ENCODE measurements at places on chromosomes 5 and 9. TPM values are rescaled to one million over a fixed set of nuclear protein-coding genes. Genes with fewer than 3 reads are reported as not detected.

FAM221B gene
- total RNA-seq: not detected

ANKRD31 gene
- total RNA-seq: 0.17 TPM

CORO2A gene
- total RNA-seq: 8.2 TPM

DNA sequence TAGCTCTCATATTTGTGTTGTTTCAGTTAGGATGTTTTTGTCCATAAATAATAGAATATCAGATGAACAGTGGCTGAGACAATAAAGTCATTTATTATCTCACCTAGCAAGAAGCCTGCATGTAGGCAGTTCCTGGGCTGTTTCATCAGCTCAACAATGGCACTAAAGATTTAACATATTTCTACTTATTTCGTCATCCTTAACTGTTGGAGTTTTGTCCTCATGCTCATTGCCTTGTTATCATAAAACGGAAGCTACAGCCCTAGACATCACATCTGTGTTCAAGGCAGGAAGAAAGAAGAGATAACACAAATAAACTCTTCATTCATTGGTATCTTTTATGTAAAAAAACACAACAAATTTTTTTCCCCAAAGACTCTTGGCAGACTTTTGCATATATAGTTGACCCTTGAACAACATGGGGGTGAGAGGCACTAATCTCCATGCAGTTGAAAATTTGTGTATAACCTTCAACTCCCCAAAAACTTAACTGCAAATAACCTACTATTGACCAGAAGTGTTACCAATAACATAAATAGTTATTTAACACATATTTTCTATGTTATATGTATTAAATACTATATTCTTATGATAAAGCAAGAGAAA lies 277.2 kb upstream of the ADRA1B start:
- DNase-seq: no peak

CACFD1 gene
- 1.3 TPM for total RNA-seq

DNA sequence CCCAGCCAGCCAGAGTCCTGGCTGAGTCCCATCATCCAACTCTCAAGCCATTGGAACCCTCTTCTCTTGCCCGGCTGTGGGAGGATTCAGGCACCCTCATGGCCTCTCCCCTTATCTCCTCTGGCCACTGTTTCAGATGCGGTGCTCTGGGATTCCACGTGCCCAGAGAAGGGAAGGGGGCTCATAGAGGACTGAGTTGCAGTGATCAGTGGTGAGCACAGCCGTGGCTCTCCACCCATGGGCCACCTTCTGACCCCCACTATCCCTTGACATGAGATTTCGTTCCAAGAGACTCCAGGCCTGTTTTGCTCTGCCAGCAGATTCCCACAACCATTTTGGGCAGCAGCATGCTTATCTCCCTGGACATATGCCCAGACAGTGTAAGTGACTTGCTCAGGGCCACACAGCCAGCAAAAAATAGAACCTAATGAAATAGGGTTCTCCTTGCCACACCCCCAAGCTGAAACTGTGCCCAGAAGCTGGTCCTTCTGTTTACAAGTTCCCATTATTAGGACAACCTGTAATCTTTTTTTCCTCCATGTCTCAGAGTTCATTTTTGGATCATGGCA lies 2.7 kb downstream of the GPX3 start:
- no peak for DNase-seq

GRCh38 chr9:93711002-93711401 lies 134.6 kb downstream of the PHF2 start:
- no peak for DNase-seq

DNA sequence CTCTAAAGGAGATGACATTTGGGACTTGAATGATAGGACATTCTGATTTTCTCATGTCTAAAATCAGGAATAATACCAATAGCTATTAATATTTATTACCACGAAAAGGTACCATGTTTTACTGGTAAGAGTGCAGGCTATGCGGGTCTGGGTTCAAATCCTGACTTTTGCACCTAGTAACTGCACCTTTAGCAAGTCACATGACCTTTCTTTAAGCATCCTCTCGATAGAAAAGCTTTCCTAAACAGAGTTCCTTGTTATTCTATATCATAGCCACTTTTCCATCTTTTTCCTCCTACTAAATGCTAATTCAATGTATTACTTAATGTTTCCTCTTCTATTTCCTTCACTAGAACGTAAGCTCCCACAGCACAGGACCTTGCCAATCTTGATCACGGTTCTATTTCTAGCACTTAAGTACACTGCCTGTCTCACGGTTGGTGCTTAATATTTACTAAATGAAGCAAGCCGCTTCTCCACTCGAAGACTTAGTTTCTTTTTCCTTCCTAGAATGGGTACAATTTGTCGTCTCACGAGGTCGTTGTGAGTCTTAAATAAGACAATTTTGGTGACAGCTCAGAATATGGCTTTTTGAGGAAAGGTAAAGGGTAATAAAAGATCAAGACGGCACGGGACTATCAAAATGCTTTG lies 816 bp downstream of the RBM18 start:
- DNase-seq: peak; percentile 22

GRCh38 chr5:80615266-80615914 lies 39.1 kb upstream of the MSH3 start:
- DNase-seq: no peak

DNA sequence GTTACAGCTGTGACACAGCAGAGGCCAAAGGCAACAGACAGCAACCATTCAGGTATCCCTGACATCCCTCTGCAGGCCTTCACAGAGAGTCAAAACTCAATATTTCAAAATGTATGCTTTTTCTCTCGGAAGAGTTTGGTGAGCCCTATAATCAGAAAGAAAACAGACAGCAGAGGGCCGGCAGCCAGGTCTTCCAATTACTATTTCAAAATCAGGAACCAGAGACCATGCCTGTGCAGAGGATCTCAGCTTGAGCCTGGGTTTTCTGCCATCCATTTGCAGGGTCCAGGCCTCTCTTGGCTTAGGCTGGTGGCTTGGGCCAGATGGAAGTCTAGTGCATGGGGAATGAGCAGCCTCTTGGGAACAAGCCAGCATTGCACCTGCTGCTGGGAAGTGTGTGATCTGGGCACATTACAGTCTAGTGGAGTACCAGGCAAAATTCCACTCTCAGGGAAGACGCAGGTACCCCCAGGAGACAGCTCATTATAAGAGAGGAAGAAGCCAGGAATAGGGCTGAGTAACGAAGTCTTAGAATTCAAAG lies 231.3 kb downstream of the ENC1 start:
- DNase-seq: no peak

GDA gene
- not detected for total RNA-seq

GRCh38 chr9:125255781-125256391 lies 5.7 kb upstream of the GAPVD1 start:
- DNase-seq: no peak

DNA sequence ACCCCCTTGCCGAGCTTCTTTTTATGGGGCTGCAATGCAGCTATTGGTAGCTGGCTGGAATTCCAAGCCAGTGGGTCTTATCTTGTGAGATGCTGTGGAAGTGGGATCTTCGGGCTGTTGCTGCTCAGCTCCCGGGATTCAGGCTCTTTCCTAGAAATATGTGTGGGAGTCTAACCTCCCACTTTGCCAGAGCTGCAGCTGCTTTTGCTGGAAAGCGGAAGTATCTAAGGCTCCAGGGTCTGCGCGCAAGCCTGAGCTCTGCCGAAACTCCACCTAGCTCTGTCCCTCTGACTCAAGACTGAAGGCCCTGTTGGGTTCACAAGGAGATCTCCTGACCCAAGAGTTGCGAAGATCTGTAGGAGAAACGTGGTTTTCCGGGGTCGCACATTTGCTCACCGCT lies 151.1 kb upstream of the ANKRD55 start:
- no peak for DNase-seq

EQTN gene
- total RNA-seq: not detected

DNA sequence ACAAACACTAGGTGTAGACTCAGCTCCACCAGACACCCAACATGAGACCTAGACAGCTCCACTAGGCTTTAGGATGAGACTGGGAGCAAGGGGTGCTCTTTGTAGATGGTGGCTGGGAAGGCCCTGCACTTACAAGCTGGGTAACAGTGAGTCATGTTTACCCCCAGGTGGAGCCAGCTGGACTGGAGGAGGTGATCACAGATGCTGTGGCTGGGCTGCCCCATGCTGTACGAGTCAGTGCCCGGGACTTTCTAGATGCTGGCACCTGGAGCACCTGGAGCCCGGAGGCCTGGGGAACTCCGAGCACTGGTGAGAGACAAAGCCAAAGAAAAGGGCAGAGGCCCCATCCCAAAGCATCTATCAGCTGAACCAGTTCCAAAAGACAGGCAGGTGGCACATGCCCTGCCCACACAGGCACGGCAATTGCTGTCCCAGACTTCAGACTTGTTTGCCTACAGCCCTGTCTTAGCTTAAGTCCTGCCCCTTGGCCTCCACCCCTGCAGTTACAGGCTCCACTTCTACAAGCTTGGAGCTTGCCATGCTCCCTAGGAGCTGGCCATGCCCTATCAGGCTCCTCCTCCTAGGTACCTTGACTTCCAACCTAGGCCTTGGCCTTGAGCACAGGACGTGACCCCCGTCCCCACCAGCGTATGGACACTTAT lies 2.7 kb downstream of the CCL27 start:
- DNase-seq: no peak

- peak; percentile 51 for DNase-seq
These were observed 206.4 kb downstream of the C9orf50 start for GRCh38 chr9:129414377-129414992.

GRCh38 chr5:149409268-149409948 lies 30.3 kb upstream of the IL17B start:
- no peak for DNase-seq

- no peak for DNase-seq
These were observed 3.6 kb downstream of the ZFP2 start for GRCh38 chr5:178899289-178899688.

MLANA gene
- not detected for total RNA-seq

IL31RA gene
- not detected for total RNA-seq

FST gene
- total RNA-seq: not detected

DNA sequence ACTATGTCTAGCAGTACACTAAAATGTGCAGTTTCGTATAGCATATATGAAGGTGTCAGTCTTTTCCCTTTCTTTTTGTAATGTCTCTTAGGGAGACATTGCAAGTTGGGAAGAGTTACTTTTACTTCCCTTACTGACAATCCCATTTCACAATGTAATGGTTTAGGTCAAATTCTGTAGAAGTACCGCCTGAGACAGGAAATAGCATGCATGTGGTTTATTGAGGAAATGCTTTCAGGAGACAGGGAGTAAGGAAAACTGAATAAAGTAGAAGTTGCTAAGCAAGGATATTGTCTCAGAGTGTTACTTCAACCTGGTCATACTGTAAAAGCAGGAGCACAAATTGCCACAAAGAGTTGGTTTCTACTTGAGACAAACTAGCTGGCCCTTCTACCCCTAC lies 32.1 kb upstream of the MSANTD3 start:
- DNase-seq: no peak

GRCh38 chr5:39532511-39532910 lies 107.7 kb upstream of the DAB2 start:
- no peak for DNase-seq

FGF1 gene
- total RNA-seq: not detected

- no peak for DNase-seq
These were observed 160.6 kb downstream of the ZDHHC21 start for GRCh38 chr9:14532456-14533115.

- no peak for DNase-seq
These were observed 454.2 kb downstream of the TLE4 start for GRCh38 chr9:80025796-80026520.

GRCh38 chr5:148090773-148091250 lies 27.0 kb downstream of the SPINK5 start:
- no peak for DNase-seq

DNA sequence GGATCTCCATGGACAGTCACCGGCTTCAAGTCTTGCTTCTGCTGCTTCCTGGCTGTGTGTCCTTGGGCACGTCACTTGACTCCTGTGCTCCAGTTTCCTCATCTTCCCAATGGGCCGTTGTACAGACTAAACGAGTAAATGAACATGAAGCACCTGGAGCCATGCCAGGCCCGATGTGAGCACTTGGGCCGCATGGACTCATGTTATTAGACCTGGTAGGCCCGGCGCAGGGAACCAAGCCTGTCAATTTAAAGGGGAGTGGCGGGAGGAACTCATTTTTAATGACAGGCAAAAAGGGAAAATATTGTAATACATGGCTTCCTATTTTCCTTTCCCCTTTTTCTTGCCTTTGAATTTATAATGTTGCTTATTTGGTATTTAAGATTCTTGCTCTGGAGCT lies 47.5 kb downstream of the TENT4A start:
- no peak for DNase-seq

TMEM252 gene
- total RNA-seq: not detected

DNA sequence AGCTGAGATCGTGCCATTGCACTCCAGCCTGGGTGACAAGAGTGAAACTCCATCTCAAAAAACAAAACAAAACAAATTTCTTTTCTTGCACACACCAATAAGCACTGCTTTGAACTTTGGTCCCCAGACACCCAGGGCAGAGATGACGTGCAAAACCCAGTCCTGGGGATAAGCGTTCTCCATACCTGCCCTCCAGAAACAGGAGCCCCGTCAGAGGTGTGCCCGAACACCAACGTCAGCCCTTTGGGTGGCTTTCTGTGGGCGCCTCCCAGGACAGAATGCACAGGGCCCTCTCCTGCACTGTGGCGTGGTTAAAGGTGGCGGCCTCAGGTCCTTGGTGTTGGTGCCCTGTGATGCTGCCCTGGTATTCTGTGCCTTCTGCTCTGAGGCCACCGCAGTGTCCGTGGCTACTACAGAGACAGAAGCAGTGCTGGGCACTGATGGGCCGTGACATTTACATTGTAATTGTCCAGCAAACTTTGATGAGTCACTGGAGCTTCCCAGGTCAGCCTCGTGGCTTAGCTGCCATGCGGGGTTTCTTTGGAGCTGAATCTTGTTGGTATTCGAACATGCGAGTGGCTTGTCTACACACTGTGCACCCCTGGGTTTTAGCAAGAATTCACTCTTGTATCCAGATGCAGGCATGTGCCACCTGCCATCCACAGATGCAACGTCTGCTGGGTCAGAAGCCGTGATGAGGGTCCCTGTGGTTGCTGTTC lies 9.8 kb downstream of the PPP1R26 start:
- DNase-seq: no peak

DNA sequence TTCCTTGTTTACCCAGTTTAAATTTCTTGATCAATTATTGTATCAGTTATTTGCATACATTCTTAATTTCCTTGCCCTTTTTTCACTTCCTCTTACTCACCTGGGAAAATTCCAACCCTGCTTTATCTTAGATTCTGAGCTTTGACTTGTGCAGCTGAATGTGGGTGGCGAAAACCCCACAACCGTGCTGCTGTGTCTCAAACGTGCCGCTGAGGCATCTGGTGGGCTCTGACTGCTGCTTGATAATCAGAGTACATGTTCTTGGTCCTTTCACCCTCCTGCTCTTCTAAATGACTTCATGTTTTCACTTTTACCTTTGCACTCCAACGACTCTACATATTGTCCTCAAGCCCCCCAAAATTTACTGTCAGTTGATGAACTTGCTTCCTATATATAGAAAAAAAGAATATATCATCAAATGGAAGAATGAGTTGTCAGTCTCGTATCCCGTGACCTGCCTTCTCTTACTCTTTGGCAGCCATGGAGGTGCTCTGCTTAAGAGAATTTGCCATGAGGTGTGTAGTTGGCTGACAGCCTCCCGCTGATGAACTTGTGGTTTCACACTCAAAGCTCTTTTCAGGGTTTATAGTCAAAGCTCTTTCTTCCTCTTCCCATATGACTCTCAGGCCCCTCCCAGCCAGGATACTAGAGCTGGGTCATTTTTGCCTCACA lies 14.0 kb upstream of the JAK2 start:
- DNase-seq: peak; percentile 54

All from activated CD4-positive, alpha-beta T cell treated with anti-CD3 and anti-CD28 coated beads, Interleukin-2, amount 10 ng/mL, durations not matched to agents 7 days and 5 days (primary cell).